ENCODE measurements at places on chromosomes 12 and 14. TPM values are rescaled to one million over a fixed set of nuclear protein-coding genes. Genes with fewer than 3 reads are reported as not detected.

- peak overlapping the region; percentile 86 for H3K4me3 ChIP-seq
- DNase-seq = peak; percentile 91
- peak overlapping the region; percentile 93 for H3K27ac ChIP-seq
These were observed 458 bp downstream of the KHNYN start for GRCh38 chr14:24430143-24430681.

The TAC3 gene
- total RNA-seq = not detected

The TMPRSS12 gene
- total RNA-seq = not detected

DNA sequence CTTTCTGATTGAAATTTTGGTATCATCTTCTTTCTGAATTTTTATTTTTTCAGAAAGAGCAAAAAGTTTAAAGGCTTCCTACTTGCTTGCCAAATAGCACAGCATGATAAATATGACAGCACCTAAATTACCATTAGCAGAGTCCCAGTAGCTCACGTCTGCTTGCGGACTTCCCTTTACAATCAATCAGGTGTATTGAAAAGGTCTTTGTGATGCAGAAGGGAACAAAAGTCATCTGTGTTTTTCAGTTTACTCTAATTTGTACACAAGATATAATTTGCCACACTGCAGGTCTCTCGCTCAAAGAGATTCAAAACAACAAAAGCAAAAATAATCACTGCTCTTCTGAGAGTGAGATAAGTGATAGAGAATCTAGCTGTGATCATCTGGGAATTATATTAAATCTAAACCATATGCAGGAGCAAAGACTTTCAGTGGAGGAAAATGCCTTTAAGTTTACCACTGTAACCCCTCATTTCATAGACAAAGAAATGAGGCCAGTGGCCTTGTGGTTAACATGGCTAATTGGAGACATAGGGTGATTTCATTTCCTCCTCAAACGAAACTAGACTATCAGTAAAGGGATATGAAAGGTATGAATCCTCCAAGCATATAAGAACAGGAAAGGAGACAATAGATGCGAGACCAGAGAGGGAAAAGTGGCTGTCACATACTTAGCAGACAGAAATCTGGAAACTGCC is 240.8 kb upstream of the TMPO start:
- DNase-seq = no peak
- H3K4me1 ChIP-seq = no peaks in the 10 kb centered on the region
- no peaks in the 10 kb centered on the region for H3K36me3 ChIP-seq
- H3K4me3 ChIP-seq = no peak overlapping the region
- no peaks in the 10 kb centered on the region for H3K27me3 ChIP-seq

The RD3L gene
- not detected for total RNA-seq

- no peak for DNase-seq
- H3K4me1 ChIP-seq = no peaks in the 10 kb centered on the region
- no peak overlapping the region for H3K4me3 ChIP-seq
- no peak overlapping the region for H3K27ac ChIP-seq
These were observed 89.5 kb upstream of the BCL2L14 start for GRCh38 chr12:11981121-11981733.
